NCI-H187 (cell line): ENCODE measurements at places on chromosomes 16 and 17.

DNA sequence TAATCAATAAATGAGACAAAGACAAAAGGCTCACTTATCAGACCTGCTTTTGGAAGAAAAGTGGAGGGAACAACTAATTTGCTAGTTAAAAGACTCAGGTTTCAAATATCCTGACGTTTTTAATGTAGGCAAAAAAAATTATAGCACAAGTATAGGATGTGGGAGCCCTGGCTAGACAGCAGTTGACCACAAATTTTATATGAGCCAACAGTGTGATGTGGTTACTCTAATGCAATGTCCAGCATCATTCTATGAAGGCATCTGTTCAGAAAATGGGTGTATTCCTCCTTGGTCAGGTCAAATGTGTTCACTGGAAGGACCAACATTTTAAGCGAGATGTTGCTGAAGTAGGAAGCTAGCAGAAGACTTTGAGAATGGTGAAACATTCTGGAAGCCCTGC is 237.4 kb downstream of the MAP2K6 start:
- no peak for DNase-seq

DNA sequence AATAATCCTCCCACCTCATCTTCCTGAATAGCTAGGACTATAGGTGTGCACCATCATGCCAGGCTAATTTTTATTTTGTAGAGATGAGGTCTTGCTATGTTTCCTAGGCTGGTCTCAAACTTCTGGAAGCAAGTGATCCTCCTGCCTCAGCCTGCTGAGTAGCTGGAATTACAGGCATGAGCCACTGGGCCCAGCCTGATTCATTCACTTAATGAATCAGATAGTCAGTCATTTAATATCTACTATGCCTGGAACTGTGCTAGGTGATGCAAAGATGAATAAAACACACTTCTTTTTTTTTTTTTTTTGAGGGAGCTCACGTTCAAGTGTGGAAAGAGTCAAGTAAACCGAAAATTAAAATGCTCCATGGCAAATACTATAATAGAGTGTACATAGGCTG is 39.4 kb downstream of the EFCAB13 start:
- no peak for DNase-seq

- no peak for DNase-seq
Observed at GRCh38 chr16:19377864-19378263, 39.8 kb upstream of the TMC5 start.

DNA sequence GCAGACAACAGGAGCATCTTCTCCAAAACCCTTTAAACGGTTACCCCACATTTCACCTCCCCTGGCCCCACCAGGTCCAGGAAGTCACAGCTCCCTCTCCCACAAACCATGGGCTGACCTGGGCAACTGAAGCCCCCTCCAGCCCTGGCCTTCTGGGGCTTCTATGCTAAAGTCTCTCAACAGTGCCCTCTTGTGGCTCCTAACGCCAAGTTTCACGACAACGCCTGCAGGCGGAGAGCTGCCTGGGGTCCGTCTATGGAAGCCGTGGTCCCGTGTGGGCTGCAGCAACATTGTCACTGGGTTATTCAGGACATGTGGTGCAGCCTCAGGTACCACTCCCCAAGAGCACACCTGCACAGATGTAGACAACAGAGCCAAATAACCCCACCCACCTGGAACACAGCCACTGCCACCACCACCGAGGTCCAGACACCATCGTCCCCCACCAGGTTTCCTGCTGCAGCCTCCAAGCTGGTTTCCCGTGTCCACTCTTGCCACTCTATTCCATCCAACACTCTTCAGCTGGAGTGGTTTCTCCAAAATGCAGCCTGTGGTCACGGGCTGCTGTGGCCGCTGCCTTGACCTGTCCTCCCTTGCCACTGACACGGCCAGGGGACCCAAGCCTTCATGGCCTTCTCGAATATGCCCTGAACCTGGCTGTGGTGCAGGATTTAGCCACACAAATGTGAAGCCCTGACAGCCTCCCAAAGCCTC is 19.1 kb downstream of the C16orf95 start:
- DNase-seq: no peak

DNA sequence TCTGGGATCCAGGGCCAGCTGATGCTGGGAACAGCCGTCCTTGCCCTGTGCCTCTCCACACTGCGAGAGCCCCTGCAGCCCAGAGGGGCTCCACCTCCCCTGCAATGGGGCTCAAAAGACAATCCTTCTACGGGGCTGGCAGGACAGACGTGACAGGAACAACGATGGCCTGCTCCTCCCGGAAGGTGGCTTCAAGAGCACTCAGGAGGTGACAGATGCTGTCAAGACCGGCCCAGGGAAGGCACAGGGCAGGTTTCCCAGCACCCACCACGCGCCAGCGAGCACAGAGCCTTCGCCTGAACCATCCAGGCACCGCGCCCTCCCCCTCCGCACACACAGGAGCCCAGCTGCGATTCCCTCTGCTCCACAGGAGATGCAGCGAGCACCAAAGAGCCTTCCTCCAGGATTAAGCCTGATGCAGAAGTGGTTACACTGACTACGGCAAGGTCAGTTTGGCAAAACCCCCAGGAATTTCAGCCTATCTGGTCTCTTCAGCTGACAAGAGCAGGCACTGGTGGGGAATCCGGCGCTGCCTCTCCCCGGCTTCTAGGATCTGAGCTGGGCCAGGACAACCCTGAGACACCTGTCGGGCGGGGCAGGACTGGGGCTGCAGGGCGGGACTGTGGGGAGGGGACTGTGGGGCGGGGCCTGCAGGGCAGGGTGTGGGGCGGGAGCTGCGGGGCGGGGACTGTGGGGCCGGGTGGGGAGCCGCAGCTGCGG is 103.4 kb downstream of the ZNF778 start:
- peak; percentile 33 for DNase-seq
